ENCODE measurements at places on chromosomes 1 and 21.

DNA sequence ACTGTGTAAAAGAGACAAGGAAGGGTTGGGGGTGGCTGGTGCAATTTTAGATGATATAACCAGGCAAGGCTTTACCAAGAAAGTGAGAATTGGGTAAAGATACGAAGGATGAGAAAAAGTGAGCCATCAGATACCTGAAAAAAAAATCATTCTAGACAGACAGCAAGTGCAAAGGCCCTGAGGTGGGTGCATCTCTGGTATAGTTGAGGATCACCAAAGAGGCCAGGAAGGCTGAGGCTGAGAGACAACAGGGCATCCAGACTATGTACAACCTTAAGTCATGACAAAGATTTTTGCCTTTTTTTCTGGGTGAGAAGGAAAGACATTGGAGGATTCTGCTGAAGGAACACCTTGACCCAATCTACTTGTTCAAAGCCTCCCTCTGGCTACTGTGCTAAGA is 29.9 kb downstream of the RXRG start:
- no peak for DNase-seq

DNA sequence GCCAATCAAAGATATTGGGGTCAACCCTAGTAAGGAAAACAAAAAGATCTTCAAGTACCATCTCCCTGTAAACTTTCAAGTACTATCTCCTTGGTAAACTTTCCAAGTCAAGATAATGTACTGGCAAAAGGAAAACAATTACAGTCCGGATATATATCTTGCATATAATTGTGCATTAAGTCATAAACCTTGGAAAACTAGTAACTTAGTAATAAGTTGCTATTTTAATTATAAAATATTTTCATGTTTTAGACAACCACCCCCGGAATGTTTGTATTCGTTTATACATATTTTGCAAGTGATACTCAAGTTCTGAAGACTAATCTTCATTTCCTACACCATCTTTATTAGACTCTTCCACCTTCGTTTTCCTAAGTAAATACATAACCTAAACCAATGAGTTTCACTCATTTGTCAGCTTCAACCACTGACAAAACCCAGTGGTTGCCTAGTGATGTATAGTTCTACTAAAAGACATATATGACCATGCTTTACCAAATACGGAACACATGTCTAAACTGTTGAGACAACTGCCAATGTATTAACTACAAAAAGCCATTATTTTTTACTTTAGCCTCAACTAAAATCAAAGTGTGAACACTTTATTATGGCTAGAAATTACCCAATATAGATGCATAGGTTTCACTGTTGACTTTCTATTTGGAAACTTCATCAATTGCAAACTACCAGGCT is 1.7 kb downstream of the AKT3 start:
- DNase-seq: no peak

DNA sequence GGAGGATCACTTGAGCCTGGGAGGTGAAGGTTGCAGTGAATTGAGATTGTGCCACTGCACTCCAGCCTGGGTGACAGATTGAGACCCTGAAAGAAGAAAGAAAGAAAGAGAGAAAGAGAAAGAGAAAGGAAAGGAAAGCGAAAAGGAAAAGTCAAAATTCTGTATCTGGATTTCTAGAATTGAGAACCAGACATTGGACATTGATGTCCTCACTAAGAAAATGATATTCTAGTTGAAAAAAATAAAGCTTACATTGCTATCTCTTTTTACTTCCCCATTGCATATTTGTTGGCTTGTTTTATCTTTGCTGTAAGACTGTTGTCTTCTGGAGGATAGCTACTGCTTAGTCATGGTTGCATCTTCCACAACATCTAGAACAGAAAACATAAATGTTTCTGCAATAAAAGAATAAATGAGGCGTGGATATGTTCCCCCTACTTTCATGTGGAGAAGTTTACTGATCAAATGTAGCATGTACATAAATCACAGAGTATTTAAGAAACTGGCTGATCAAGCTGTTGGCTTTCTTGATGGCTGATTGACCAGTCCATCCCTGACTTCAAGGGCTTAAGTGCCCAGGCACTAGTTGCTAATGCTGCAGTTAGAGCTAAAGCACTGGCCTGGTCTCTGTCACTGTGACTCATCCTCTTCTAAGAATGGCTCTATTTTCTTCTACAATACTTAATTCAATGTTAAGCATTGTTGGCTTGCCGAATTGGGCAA is 17.7 kb downstream of the CD53 start:
- DNase-seq: no peak

DNA sequence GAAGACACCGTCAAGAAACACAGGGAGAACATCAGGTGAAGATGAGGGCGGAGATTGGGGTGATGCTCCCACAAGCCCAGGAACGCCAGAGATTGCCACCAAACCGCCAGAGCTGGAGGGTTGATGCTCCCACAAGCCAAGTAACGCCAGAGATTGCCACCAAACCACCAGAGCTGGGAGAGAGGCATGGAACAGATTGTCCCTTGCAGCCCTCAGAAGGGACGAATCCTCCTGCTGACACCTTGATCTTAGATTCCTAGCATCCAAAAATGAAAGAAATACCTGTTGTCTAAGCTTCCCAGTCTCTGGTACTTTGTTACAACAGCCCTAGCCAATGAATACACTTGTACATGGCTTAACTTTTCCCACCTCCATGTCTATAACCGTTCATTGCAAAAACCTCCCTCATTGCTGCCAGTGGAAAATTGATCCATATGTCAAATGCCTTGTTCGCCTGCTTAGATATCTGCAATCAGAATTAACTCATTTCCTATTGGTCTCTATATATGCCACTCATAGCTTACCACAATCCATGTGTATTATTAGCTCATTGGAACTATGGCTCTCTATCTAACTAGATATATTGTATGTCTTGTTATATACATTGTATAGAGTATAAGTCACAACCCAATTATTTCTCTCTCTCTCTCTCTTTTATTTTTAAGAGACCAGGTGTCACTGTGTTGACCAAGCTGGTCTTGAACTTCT is 127.4 kb downstream of the ADSS2 start:
- DNase-seq: no peak

All from GM10248 (cell line).